ENCODE measurements at places on chromosomes 2 and 18.

DNA sequence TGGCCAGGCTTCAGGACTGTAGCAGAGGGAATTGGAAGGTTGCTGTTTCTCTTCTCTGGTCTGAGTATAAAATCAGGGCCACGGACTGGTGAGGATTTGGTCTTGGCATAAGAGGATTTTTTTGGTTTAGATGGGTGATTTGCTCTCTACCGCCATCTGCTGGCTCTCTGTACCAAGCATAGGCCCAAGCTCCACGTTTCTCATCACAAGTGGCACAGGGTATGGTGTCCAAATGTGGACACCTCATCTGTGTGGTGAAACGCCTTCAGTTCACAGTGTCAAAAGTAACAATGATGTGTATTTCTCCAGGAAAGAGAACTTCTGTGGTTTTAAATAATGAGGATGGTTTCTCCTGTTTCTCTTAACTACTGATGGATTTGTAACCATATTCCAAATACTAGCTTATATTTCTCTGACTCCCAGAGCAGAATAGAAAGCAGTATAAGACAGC is 115.1 kb downstream of the EML6 start:
- peak; percentile 19 for DNase-seq

DNA sequence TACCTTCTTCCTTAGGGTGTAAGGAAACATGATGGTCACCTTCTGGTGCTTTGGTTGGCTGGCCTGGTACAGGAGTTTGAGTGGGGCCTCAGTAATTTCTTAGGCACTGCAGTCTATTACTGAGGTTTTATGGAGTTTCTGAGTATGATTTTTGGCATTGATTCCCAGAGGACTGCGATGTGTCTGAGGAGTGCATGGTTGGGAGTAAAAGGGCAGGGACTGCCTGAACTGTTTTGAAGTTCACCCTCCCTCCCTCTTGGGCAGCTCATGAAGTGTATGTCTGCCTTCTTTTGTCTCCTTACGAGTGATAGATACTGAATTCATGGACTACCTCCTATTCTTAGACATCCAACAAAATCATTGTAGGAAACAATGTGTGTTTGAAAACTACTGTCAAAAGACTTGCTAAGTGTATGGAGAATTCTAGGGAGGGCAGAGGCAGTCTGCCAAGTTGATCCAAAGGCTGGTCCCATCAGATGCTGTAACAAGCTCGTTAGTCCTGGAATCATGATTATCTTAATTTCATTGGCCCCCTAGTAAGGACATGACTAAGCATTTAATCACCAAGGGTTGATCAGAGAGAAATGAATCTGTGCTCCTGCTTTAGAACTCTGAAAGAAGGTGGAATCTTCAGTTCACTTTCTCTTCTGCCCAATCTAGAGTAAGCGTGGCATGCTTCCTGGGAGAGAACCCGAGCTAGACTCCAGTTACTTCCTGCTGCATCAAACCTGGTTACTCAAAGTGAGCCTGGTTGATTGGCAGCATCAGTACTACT is 26.5 kb downstream of the LYPD6B start:
- DNase-seq, result no peak

- DNase-seq, result no peak
Observed at GRCh38 chr2:231351648-231352047, 43.9 kb upstream of the B3GNT7 start.

- DNase-seq, result no peak
Observed at GRCh38 chr2:207960090-207960489, 65.2 kb downstream of the PLEKHM3 start.

DNA sequence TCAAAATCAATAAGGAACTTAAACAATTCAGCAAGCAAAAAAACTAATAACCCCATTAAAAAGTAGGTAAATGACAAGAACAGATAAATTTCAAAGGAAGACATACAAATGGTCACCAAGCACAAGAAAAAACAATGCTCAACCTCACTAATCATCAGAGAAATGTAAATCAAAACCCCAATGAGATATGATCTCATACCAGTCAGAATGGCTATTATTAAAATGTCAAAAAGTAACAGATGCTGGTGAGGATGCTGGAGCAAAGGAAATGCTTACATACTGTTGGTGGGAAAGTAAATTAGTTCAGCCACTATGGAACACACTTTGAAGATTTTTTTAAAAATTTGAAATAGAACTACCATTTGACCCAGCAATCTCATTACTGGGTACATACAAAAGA is 538.0 kb downstream of the TMX3 start:
- DNase-seq, result no peak

Measured in stimulated activated CD8-positive, alpha-beta memory T cell treated with anti-CD3 and anti-CD28 coated beads, Interleukin-15, amount 100 ng/mL, for 24 hours (primary cell).